Stimulated activated CD4-positive, alpha-beta T cell treated with anti-CD3 and anti-CD28 coated beads, Interleukin-2, amount 100 ng/mL, for 24 hours (primary cell): ENCODE measurements at places on chromosomes 2 and 18.

DNA sequence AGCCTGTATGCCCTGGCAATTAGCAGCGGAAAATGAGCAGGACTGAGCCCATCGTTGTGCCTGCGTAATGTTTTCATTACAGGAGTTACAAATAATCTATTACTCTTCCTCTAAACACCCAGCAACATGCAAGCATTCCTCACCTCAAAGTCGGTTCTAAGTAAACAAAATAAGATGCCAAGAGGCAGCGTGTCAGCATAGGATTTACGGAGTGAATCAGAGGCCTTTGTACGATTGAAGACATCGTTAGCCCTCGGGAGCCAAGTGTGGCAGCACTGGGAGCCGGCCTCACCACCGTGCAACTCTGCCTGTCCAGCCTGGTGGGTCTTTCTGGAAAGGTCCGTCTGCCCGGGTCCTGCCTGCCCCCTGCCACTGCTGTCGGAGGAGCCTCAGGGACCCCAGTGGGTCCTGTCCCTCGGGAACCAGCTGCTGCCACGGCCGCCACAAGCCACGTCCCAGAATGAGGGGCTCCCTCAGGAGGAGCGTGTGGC, 80.1 kb upstream of the CTDP1 start:
- no peak for DNase-seq

DNA sequence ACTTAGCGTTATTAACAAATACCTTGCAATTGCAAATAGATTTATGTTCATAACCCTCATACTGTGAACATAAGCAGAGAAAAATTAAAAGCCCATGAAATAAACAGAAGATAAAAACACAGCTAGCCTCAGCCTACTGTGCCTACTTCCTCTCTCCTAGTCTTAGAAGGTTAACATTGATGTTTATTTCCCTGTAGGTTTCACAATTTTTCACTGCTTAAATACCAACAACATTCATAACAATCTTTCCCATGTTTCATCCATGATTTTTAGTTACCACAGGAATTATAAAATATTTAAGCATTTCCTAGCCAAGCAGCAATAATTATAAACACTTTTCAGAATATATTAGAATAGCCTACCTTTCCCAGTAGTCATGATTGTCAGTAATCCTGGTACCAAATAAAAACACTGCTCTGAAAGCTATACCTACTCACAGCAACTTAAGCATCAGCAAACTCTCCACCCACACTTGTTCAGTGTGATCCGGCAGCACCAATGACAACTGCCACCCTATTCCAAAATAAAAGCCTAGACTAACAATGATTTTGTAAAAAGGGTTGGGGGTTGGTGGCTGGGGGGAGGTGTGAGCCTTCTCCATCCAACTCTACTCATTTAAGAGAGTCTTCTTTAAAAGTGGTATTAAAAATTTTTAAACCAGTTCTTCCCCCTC, 40.6 kb upstream of the RNU4ATAC start:
- DNase-seq, result no peak

- DNase-seq, result no peak
Measured at GRCh38 chr2:119249855-119250717, 26.5 kb downstream of the STEAP3 start.

DNA sequence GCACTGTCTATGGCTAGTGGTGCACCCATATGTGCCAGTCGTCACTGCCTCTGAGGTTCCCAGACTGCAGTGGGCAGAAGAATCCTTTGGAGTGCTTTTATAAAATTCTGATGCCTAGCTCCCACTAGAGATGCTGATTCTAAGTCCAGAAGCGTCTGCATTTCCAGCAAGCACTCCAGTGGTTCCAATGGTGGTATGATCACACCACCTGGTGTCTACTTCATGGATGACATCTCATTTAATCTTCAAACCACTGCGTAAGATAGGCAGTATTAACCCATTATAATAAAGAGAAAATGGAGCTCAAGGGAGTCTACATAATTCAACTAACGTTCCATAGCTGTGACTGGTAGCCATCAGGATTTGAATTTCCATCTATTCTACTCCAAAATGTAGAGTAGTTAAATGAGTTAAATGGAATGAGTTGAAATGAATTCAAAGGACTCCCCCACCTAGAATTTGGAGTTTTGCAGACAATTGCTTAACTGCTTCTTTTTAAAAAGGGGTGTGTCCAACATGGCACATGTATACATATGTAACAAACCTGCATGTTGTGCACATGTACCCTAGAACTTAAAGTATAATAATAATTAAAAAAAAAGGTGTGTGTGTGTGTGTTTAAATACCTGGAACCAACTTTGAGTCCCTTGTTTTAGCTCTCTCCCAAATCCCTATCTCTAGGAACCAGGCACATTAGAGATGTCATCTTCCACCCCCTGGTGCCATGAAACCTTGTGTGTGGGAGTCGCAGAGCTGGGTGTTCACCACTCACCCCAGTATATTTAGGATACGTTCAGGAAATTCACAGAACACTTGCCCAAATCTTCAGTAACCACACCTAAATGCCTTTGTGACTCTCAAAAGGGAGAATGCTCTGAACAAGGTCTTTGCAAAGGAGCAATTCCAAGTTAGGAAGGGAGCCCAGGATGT, 14.1 kb downstream of the LAMA3 start:
- DNase-seq, result no peak

GRCh38 chr2:225288986-225289385, 110.5 kb upstream of the NYAP2 start:
- no peak for DNase-seq

DNA sequence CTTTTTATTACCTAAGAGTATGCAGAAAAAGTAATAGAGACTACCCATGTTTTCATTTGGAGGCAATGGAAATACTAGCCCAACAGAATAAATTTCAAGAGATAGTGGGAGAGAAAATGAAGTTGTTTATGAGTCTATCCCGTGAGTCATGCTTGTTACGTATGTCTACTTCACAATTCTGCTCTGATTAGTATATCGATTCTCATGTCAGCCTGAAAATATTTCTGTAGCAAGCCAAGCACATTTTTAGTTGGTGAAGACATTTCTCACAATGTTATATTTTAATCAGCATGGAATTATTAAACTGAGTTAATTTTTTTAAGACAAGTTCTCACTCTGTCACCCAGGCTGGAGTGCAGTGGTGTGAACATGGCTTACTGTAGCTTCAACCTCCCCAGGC, 346.1 kb downstream of the RPRM start:
- DNase-seq, result no peak

DNA sequence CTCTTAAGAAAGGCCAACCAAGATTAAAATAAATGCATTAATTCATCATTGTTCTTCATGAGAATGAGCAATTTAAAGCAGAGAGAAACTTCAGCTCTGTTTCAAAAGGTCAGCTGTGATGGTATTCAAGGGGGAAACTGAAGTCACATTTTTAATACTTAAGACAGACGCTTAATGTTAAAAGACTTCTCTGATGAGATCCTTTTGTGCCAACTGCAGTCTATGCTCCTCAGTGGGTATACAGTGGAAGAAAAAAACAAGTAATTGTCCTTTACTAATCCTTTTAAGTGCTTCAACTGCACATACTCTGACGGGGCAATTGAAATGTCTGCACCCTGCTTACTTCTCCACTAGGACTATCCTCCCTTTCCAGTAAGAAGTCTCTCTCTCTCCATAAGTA, 309.7 kb downstream of the GULP1 start:
- no peak for DNase-seq

- DNase-seq, result no peak
Measured at GRCh38 chr2:64862623-64863022, 126.6 kb upstream of the SLC1A4 start.

DNA sequence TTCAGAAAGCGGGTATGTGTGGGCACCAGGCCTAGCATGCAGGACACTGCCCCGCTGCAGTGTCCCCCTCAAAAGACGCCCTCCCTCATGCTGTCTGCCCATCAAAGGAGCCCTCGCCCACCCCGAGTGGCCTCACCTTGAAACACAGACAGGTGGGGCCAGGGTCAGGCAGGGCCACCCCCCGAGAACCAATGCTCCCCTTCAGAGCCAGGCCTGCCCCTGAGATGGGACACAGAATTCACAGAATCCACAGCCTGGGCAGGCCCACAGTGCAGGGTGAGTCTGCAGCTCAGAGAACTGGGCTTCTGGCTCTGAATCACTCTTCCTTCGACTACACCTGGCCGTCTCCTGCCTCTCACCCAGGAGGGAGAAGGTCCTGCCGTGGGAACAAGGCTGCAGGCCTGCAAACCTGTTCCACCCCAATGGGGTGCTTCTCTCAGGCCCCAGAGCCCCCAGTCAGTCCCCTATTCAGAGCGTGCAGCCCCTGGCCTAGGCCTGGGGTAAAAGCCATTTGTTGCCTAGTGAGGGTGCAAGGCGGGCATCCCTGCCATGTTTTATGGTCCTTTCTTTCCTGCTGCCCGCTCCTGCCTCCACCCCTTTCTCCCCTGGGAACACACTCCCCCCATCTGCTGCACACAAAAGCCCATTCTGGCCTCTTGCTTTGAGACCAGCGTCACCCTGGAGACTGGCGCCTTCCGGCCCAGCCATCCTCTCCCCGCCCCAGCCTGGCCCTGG, 11.3 kb upstream of the ARHGEF4 start:
- no peak for DNase-seq

- DNase-seq, result no peak
Measured at GRCh38 chr2:6072768-6073167, 380.6 kb downstream of the SOX11 start.

DNA sequence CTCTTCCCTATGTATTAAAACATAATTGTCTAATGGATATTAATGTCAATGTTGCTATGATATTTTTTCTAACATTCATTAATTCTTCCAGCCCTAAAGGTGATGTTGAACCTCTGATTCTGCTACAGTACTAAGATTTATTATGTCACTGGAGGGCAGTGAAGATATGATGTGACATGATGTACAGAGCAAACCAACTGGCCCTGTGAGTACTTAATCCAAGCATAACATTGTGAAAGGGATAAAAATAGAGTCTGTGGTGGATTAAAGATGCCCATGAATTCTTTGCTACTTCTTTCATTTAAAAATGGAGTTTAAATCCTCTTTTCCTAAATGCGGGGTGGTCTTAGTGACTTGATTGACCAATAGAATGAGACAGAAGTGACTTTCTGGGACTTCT, 51.8 kb downstream of the IL1R2 start:
- no peak for DNase-seq
